ENCODE measurements at places on chromosomes 5 and 9.

DNA sequence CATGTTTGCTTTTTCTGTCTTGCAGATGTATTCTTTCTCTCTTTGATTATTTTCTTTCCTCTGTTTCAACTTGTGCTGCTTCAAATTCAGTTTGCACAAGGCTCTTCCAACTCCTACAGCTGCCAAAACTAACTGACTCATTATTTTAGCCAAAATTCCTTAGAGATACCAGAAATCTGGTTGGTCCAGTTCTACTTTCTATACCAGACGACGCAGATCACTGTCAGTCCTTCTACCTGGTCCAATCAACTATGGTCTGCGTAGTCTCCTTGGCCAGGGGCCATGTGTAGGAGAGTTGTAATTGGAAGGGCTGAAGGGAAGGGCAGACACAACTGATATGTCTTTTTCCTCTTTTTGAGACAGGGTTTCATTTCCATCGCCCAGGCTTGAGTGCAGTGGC lies 51.9 kb upstream of the JAK2 start:
- DNase-seq: no peak

DNA sequence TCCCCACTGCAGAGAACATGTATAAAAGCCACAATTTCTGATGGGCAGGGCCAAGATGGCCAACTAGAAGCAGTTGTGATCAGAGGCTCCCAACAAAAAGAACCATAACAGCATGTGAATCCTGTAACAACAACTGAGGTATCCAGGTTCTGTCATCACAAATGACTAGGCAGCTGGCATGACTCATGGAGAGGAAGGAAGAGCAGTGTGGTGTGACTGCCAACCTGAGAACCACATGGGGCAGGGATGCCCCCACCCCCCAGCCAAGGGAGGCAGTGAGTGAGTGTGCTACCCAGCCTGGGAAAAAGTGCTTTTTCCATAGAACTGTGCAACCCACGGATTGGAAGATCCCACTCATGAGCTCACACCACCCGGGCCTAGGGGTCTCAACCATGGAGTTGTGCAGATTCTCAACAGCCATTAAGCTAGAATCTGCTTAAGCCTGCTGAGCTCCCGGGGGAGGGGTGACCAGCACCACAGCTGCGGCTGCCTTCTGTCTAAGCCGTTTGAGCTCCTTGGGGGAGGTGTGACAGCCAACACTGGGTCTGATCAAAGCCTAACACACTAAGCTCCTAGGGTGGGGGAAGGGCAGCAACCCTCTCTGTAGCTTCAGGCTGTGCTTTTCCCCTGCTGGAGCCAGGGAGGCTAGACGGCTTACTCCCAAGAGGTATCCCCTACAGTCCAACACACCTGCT lies 80.1 kb upstream of the DMAC1 start:
- DNase-seq: peak; percentile 10

GRCh38 chr5:77305956-77306355 lies 95.5 kb downstream of the PDE8B start:
- DNase-seq: no peak

GRCh38 chr5:157109744-157110143 lies 900 bp upstream of the HAVCR2 start:
- no peak for DNase-seq

DNA sequence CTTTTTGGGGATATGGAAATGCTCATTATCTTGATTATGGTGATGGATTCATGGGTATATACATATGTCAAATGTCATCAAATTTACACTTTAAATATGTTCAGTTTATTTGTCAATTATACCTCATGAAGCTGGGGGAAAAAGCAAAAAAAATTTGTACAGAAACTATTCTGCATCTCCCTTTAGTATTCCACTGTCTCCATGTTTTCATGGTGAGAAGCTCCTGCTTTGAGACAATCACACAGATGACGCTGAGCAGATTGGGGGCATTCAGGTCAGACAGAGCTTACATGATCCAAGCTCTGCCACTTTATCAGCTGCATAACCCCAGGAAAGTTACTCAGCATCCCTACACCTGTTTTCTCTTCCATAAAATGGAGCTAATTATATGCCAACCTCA lies 101.5 kb downstream of the PLPPR1 start:
- DNase-seq: no peak

DNA sequence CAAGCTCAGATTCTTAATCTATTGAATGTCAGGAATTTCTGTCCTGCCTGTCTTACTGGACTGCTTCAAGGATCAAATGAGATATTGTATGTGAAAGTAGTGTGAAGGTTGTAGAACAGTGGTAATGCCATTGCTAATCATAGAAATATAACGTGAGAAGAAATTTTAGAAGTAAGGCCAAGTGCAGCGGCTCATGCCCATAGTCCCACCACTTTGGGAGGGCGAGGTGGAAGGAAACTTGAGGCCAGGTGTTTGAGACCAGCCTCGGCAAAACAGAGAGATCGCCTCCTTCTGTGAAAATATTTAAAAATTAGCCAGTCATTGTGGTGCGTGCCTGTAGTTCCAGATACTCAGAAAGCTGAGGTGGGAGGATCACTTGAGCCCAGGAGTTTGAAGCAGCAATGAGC lies 5.1 kb upstream of the HSPA5 start:
- no peak for DNase-seq

GRCh38 chr5:134003064-134003816 lies 1.5 kb downstream of the VDAC1 start:
- no peak for DNase-seq

DNA sequence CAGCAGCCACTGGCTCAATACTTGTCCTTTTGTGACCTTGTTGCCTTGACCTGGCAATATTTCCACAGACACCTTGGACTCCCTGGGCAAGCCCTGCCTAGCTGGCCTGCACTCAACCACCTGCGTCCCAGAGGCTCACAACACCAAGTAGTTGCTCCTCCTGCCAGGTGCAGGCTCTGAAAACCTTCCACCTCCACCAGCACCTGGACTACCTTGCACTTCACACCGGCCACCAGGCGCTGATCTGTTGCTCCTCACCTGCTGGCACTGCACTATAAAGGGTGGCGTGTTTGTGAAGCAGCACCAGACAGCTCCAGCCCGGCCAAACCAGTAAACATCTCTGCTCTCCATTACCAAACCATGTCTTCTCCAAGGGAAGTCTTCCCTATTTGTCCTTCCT lies 997.7 kb downstream of the PTPRD start:
- no peak for DNase-seq

GRCh38 chr5:64814073-64814472 lies 45.3 kb downstream of the CWC27 start:
- DNase-seq: no peak

- DNase-seq: no peak
These were observed 171.4 kb downstream of the NIPBL start for GRCh38 chr5:37047947-37048346.

DNA sequence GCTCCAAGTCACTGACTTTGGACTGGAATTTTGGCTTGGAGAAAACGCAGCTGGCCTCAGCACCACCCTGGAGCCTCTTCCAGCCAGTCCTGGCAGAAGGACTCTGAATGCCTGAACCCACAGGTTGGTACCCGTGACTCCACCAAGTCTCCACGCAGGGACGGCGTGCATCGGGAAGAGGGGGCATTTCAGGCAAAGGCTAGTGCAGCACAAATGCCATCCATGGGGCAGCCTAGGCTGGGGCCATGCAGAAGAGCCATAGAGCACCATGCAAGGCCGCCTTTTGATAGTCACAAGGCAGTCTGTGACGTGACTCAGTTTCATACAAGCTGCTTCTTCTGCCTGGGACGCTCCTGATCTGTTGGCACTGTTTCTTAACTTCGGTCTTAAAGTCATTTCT lies 28.0 kb downstream of the GDNF start:
- DNase-seq: no peak

GRCh38 chr5:2148312-2149194 lies 265.8 kb upstream of the IRX4 start:
- DNase-seq: no peak

DNA sequence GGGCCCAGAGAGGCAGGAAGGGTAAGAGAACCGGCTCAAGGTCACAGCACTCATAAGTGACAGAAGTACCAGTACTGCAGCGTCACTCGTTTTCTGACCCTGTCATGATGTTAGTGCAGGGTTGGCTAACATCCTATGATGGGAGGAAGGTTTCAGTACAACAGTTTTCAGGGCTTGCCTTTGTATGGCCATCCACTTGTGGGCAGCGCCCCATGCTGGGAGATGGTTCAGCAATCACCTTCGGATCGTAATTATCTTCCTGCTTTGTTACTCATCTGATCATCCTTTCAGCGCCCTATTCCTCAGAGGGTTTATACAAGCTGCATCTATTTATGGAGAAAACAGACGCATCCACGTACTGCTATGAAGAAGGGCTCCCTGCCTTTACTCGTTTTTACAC lies 2.4 kb downstream of the MAP1B start:
- DNase-seq: no peak

GRCh38 chr9:127535834-127536233 lies 76.2 kb upstream of the STXBP1 start:
- no peak for DNase-seq

GRCh38 chr5:11252523-11252922 lies 491.5 kb upstream of the DAP start:
- DNase-seq: no peak

DNA sequence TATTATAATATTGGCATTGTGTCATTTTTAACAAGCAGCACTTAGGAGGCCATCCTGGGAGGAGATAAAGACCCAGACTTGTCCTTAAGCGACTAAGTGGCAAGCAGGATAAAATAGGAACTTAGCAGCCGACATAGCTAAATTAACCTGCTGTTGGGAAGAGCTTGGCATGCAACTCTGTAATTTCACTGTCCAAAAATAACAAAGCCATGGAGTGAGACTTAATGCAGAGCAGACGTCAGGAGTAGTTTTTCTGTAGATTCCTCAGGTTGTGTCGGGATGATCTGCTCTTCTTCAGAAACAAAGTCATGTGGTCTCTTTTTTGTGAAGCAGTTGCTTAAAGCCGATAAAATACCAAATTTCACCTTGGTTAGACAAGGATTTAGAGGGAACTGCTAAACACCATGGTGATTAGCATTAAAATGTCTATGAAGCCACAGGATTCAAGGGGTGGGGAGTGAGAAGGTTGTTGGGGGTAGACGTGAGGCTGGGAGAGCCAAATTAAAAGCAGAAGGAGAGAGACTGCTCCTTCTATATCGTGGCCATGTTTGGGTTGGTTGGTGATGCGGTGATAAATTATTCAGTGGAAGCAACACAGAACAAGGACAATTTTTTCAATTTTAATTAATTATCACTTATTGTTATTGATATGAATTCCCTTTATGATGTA lies 303.0 kb downstream of the CSNK1G3 start:
- no peak for DNase-seq

DNA sequence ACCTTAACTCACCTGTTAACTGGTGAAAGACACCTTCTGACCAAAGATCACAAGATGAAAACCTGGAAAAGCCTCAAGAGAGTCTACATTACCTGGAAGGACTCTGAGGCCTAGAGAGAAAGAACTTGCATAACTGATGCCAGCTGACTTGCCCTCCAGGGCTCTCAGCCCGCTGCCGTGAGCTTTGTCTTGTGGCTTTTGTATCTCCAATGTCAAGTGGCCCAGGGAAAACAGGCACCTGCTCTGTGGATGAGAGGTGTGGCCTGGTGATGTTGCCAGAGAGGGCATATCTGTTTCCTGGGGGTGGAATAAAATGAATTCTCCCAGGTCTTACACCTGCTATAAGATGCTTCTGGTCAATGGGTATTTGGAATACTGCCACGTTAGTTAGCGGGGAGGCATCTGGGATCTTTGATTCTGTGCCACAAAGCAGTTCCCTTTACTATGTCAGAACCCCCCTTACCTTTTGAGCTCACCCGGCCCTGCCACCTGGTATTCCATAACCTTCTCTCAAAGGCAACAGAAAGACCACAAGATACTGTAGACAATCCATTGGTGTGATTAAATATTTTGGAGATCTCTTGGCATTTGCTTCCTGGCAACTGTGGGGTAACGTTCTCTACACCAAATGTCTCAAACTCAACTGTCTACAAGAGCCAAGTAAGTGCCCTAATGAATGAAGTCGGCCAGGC lies 54.9 kb upstream of the N4BP3 start:
- DNase-seq: no peak

- no peak for DNase-seq
These were observed 23.5 kb downstream of the GGTA1 start for GRCh38 chr9:121476156-121476555.

GRCh38 chr5:19885040-19885824 lies 102.8 kb downstream of the CDH18 start:
- DNase-seq: no peak

DNA sequence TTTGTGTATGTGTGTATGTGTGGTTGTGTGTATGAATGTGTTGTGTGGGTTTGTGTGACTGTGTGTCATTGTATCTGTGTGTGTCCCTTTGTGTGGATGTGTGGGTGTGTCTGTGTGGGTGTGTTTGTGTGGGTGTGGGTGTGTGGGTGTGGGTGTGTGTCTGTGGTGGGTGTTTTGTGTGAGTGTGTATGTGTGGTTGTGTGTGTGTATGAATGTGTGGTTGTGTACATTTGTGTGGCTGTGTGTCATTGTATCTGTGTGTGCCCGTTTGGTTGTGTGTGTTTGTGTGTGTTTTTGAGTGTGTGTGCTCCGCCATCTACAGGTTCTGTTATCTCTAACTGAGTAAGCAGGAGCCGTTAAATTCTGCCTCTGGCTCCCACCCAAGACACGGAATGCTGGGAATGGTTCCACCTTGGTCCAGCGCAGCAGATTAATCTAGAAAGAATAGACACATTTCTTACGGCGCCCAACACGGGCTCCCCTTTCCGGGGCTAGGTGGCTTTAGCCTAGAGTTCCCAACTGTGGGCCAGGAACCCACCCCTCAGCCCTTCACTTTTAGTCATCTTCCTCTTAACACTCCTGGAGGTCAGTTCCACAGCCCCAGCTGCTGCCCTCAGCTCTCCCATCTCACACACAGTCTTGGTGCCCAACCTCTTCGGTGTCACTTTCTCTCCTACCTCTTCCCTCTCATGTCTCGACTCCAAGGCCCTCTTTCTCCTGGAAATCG lies 197.1 kb downstream of the TTLL11 start:
- no peak for DNase-seq

DNA sequence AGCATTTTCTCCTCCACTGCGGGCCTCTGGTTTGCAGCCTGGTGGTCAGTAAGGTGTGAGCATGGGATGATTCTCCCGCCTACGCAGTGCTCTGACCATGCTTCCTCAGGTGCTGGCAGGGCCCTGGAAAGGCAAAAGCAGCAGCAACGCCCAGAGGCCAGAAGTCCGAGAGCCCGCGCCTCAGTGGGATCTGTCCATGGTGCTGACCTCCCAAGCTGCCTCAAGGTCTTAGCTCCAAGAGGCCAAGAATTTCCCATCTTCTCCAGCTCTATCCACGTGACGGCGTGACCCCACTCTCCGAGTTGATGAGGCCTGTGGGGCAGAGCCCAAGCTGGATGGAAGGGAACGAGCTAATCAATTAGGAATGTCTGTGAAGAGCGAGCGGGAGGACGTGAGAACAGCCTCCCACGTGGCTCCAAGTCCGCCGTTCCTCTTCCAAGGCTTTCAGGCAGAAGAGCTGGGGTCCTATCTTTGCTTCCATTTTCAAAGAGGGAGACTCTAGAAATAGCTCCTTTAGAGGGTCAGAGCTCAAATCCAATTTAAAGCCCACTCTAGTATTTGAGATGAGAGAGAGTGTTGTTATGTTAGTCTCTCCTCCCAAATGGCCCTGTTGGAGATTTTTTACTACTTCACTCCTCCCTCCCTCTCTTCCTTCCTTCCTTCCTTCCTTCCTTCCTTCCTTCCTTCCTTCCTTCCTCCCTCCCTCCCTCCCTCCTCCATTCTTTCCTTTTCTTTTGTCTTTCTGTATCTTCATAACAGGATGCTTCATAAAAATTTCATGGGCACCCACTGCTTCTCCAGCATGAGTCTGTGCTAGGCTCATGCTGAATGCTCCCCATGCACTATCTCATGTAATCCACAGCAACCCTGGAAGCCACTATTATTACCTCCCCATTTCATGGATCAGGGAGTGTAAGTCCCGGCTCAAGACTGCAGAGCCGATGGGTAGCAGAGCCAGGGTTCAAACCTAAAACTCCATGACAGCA lies 69.3 kb downstream of the OLFM1 start:
- DNase-seq: peak; percentile 89

GRCh38 chr5:71456362-71456743 lies 902 bp downstream of the BDP1 start:
- no peak for DNase-seq

All from H1 (cell line).